Osteocyte (in vitro differentiated cells): ENCODE measurements at places on chromosomes 12 and 14. TPM values are rescaled to one million over a fixed set of nuclear protein-coding genes. Genes with fewer than 3 reads are reported as not detected.

C12orf54 gene
- not detected in 2 replicates for total RNA-seq

SERPINA12 gene
- total RNA-seq: not detected in 2 replicates

IL31 gene
- not detected in 2 replicates for total RNA-seq

IL22 gene
- total RNA-seq: not detected in 2 replicates

RIPK3 gene
- 0.78 and 1.3 TPM in 2 replicates for total RNA-seq

FSCB gene
- total RNA-seq: not detected in 2 replicates

MLH3 gene
- 21.8 and 22.9 TPM in 2 replicates for total RNA-seq

NFATC4 gene
- total RNA-seq: 197 and 223 TPM in 2 replicates

GLIPR1L1 gene
- not detected in 2 replicates for total RNA-seq

MUCL1 gene
- not detected in 2 replicates for total RNA-seq

DNA sequence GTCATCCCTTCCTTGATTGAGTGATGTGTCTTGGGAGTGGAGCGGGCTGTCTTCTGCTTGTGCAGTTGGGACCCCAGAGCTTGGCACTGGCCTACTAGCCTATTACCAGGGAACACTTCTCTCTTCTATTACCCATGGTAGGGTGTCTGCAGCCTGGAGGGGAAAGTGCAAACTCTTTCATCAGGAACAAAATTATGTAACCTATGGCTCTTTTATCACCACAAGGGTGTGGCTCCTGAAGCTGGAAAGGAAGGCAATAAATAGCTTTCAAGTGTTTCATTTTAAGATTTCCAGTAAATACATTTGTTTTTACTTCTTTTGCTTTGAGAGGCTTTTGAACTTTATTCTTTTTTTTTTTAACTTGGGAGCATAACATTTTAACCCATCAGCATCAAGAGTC lies 349.7 kb upstream of the FAR2 start:
- no peak for DNase-seq

- DNase-seq: no peak
Observed at GRCh38 chr14:77316872-77317301, 3.8 kb downstream of the POMT2 start.

DNA sequence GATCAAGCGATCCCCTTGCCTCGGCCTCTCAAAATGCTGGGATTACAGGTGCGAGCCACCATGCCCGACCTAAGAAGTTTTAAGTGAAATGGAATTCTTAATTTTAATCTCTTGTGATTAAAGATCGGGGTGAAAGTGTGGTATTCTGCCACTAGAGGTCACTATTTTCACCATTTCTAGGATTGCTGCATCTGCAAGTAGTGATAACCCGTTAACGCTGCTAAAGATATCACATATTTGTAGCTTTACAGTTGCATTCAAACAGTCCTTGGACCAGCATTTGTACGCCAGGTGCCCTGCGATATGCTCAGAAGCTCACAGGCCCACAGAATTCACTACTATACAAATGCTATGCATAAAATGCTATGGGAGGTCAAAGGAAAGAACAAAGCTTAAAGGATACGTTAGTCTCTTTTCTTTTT lies 19.3 kb downstream of the CCDC62 start:
- DNase-seq: no peak

DNA sequence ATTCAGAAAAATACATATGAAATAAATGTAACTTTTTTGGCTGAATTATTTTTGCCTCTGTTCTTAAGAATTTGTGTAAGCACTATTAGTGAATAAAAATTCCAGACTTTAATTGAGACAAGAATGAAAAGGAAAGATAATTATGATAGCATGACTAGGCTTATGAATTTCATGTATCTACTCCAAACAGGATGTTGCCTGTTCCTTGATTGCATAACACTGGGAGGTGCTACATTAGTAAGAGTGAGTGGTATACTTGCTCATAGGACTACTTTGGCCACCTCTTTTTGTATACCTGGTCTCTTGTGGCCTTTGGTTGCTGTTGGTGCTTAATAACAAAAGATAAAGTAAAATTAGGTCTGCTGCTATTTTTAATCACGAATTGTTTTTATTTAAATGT lies 112.8 kb downstream of the NAV3 start:
- DNase-seq: no peak

DNA sequence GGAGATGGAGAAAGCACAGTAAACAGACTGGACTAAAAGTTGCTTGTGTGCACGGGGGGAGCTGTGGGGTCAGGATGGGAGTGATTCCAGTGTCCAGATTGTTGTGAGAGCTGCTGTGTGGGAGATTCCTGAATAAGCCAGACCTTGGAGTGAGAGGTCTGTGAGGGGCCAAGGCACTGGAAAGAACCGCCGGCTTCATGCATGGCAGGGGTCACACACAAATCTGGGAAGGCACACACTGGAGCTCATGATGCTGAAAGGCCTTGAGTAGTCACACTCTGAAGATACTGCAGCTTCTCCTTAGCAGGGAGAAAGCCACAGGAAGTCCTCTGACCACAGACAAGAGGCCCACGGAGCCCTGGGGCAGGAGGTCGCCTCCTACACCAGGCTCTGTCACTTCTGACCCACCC lies 23.1 kb downstream of the ADCY6 start:
- no peak for DNase-seq

DNA sequence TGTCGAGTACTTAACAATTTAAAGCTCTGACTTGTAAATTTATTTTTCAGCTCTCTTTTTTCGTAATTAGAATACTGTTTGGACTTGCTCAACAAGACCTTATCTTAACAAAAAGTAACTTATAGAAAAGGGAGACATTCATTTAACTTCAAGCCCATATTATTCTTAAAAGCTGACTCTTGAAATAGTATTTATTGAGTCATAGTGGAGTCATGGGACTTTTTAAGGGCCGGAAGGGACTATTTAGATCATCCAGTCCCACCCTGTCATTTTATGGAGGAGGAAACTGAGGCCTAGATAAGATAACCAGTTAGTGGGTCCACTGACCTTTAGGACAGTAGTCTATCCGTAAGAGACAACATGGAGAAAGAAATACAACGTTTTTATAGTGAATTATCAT lies 1.5 kb downstream of the RAP1B start:
- DNase-seq: no peak

DNA sequence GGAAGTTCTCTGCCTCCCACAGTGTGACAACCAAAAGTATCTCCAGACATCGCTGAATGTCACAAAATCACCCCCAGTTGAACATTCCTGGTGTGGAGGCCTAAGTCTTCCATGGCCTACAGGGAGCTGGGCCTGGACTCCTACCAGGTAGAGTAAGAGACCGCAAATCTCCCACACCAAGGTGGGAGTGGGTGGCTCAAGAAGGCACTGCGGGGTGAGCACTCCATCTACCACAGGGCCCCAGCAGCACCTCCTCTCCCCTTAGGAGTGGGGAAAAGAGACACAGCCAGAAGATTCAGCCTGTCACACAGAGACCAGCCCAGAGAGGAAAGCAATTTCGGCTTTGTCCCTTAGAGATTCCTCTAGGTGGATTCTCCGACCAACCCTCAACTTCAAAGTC lies 25.5 kb downstream of the LRTM2 start:
- DNase-seq: no peak

DNA sequence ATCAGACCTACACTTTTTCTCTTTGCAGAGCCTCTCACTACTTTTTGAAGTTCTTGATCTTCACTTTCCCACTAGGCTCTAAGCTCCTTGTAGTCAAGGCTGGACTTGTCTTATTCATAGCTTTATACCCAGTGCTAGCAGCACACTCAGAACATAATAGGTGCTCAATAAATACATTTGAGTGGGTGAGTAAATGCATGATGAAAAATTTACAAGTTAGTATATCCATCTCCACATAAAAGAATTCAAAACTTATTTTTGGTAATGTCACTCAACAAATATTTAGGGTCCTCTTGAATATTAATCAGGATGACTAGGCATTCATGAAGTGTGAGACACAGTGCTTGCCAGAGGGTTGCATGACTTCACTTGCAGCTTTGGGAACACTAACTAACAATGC lies 52.6 kb downstream of the NRXN3 start:
- DNase-seq: no peak

DNA sequence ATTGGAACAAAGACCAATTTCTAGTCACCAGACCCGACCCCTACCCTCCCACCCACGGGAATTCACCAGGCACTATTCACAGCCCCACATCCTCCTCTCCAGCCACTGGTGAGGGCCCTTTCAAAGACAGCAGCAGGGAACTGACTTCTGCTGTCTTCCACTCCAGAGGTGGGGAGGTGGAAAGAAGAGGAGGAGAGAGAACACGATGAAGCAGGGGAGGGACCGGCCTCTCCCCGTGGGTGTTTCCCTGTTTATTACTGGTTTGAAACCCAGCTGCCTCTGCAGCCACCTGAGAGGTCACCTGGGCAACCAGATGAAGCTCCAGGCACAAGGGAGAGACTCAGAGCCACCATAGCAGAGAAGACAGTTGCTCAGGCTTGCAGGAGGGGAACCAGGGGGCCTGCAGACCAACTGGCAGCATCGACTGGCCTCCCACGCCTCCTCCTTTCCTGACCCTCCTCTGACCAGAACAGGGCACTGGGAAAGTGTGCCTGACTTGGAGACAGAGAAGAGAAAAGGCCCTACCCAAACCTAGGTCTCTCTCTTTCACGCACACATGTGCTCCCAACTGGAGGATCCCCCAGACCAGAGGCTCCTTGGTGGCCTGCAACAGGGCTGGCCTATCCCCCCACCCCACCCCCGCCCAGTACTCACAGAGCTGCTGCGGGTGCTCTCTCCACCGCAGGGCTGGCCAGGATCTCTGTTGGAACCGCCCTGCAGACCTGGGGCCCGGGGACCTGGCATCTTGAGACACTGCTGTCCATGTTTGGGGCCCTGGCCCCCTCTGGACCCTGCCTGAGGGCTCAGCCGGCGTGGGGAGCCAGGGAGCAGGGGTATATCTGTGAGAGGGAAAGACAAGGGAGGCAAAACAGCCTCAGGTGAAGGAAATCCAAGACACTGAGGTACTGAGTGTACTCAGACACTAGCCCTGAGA lies 22.8 kb downstream of the ANO2 start:
- peak; percentile 48 for DNase-seq

- DNase-seq: no peak
Observed at GRCh38 chr14:28952666-28953065, 186.1 kb downstream of the FOXG1 start.

DNA sequence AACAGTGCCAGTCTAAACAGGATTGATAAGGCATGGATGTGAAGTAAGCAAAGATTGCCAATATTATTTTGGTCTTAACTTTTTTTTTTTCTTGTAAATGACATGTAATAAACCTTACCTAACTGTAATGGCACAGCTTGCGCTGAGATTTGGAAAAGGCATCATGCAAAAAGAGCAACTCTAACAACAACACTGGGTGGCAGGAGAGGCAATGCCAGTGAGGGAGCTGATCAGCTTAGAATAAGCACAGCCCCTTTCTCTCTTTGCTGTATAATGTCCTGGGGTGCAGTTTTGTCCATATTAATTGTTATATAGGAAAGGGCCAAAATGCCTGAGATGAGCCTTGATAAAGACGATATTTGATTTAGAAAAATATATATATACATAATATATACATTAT lies 1589.7 kb upstream of the FLRT2 start:
- DNase-seq: no peak

- no peak for DNase-seq
Observed at GRCh38 chr12:538731-539539, 79.2 kb downstream of the B4GALNT3 start.

DNA sequence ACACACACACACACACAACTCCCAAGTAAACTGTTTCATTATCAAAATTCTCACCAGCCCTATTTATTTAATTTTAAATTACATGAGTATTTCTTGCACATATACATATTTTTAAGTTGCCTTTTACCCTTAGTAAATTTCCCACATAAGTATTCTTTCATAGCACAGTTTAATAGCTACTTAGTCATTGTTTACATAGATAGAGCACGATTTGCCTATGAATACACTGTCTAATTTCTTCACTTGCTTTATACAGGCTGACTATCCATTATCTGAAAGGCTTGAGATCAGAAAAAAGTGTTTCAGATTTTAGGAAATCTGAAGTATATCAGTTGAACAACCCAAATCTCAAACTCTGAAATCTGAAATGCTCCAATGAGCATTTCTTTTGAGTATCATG lies 30.9 kb downstream of the NIN start:
- DNase-seq: no peak

- DNase-seq: no peak
Observed at GRCh38 chr12:109137055-109137454, 20.7 kb downstream of the ACACB start.

DNA sequence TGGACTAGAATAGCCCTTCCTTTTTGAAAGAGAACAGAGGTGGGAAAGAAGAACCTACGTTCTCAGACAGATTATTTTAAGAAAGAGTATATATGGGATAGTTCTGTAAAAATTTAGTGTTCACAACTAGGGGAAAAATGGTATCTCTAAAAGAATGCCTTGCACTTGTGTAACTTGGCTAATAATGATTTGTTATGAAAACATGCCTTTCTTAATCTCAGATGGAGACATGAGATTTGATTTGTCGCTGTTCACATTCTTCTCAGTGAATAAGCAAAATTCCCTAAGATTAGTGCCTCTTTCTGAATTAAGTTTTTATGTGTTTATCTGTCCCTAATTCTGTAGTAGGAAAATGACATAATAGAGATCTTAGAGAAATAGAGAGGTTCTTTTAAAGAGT lies 100.8 kb downstream of the USP15 start:
- no peak for DNase-seq

DNA sequence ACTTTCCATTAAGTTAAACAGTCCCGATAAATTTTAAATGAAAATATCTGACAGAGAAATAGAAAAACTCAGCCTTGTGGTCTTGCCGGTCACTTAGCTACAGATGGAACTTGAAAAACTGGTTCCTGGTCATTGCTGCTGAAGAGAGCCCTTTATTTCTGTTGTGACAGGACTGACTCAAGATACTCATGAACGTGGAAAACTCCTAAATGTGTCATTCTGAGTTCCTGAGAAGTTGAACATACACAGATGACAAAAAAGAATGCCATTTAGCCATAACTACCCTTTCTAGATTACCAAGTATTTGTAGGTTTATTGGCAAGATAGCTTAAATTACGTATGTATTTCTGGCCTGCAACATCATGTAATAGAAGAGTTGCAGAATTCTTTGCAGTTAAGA lies 134.2 kb downstream of the HMGA2 start:
- DNase-seq: no peak

GRCh38 chr12:102528111-102528510 lies 47.7 kb upstream of the IGF1 start:
- no peak for DNase-seq

GRCh38 chr14:101076451-101077198 lies 173.1 kb upstream of the RTL1 start:
- peak; percentile 68 for DNase-seq
